ENCODE measurements at places on chromosomes 7 and 10. TPM values are rescaled to one million over a fixed set of nuclear protein-coding genes. Genes with fewer than 3 reads are reported as not detected.

DNA sequence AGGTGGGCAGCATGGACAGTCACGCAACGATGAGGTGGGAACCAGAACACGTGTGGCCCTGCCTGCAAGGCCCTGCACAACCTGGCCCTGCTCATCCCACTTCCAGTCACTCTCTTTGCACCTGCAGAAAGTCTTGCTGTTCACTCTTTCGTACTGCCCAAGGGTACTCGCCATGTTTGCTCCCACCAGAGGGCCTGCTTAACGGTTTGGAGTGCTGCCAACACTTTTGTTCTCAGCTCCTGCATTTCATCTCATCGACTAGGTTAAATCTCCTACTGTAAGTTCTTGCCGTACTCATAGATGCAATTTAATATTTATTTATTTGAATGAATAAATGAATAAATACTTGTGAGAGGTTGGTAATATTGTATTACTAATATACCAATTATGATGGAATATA, 315.3 kb downstream of the SDK1 start:
- DNase-seq: no peak

DNA sequence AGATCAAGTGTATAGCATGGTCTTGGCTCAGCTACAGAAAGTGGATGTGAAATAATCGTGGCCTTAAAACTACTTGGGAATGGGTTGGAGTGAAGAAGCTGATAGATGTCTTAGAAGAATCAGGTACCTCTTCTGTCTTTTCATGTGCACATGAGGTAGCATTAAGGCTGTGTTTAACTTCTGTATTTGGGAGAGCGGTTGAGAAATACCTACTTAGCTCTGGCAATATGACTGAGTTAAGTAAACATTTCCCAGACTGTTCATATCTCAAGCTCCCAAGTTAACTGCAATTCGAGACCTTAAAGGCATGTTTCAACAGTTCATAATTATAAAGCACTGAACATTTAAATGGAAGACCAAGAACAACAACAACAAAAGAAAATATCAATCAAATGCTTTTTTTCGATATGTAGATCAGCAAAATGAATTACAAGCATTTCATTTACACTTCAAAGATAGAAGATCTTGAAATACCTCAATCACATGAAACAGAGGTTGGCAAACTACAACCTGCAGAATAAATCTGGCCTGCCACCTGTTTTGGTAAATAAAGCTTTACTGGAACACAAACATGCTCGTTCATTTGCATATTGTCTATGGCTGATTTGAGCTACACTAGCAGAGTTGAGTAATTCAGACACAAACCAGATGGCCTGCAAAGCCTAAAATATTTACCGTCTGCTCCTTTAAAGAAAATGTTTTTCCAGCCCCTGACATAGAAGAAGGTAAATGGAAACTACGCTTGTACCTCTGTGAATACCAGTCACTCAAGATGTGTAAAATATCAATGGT, 337.1 kb upstream of the GLI3 start:
- no peak for DNase-seq

DNA sequence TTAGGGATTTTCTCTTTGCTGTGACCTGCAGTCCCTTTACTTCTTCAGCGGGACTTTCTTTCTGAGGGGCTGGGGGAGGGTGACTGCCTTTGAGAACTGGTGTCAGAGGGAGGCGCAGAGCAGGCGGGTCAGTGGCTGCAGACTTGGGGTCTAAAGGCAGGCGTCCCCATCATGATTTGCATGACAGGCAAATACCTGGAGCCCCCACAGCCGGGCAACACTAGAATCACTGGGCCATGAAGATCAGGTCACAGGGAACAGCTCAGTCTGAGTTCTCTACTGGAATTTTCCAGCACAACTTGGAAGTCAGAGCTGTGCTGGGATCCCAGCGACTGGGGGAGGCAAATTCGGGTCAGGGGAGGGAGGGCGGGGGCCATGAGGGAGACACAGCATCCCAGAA, 29.2 kb upstream of the PITRM1 start:
- DNase-seq: no peak

DNA sequence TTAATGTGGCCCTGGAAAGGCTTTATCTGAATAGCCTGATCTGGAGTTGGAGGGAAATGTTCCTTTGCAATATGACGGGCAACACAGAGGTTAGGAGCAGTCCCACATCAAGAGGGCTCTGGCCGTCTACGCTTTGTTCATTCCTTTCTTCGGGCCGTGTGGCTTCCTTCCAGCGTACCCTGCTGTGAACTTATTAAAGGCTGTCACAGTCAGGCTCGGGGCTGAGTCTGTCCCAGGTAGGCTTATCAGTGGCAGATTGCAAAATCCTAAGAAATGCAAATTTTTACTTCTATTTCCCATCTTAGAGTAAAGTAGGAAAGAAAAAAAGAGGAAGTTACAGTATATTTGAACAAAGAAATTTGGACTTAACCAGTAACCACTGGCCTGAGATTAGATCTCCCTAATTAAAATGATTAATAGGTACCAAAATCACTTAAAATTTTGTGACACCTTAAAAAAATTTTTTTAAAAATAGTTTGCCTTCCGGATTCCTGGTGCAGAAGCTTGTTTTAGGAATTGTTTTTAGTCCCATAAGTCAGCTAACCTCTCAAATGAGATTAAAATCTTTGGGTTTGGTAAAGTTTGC, 453.1 kb upstream of the MKI67 start:
- no peak for DNase-seq

DNA sequence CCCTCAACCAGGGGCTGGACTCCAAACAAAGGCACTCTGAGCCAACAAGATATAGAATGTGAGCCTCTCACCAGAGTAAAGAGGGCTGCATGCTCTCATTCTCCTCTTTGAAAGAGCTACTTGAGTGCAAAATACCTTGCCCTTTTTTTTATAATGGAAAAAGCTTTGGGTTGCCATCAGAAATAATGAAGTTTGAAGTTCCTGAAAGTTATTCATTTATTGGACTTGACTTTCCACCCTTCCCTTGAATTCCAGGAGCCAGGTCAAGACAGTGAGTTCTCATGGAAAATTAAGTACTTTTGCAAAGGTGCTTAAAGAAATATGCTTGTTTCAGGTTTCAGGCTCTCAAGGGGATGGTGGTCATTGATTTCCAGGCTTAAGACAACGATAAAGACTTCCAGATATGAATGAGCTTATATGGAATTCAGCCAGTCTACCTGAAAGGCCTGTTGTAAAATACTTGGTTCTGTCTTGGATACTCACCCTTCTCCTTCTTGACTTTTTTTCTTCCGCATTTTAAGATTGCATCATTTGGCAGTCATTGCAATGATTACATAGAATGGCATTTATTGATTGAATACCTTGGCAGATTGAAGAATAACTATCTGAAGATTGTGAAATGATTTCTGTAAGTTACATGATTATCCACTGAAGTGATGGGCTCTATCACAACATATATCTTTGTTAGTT, 696.4 kb downstream of the INHBA start:
- DNase-seq: no peak

- DNase-seq: no peak
Observed at GRCh38 chr10:128781637-128782036, 655.4 kb upstream of the MKI67 start.

- DNase-seq: no peak
Observed at GRCh38 chr7:96426685-96427084, 104.8 kb upstream of the SLC25A13 start.

DNA sequence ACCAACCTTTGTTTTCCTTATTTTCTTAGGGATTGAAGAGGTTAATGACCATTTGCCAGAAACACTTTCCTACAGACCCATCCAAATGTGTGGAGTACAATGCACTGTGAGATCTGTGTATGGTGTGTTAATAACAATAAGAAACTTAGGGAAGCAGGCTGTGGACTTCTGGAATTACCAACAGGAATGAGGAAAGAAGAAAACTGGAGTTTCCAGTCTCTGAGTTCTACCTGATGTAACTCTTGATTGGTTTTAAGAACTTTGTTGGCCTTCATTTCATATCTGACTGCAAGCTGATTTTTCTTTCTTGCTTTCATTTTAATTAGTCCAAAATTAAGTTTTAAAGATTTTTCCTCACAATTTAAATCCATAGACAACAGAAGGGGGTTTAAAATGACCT, 43.5 kb downstream of the PRPF18 start:
- DNase-seq: no peak

DNA sequence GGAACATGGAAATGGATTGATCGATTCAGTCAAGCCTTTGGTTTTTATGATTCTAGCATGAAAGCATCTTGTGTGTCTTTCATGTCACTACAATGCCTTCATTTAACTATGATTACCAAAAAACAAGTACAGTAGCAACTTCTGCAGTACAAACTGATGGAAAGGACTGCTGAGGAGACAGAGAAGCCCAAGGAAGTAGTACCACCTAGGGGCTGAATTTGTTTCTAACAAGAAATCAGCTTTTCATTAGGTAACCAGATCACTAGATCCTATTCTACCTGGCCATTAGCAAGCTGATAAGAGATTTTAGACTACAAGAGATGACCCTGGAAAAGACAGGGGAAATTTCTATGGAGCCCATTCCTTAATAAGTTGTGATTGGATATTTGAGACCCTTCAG, 3.2 kb upstream of the IFIT1 start:
- DNase-seq: no peak

DNA sequence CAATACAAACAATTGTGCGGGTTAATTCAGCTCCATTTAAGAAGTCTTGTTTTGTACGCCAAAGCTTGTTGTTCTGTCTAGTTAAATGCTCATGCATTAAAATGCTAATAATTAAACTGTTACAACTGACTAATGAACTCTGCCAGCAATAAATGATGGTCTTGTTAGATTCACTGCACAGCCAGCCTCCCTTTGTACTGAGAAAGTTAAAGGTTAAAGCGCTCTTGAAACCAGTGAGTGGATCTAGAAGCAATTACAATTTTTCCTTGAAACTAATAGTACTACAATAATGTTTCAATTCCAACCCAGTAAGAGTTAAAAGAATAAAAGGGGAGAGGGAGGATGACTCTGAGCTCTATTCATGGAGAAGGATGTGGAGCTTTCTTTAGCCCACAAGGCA, 233.0 kb downstream of the EMX2 start:
- DNase-seq: no peak

GRCh38 chr10:114332301-114333192, 71.8 kb downstream of the AFAP1L2 start:
- no peak for DNase-seq

DNA sequence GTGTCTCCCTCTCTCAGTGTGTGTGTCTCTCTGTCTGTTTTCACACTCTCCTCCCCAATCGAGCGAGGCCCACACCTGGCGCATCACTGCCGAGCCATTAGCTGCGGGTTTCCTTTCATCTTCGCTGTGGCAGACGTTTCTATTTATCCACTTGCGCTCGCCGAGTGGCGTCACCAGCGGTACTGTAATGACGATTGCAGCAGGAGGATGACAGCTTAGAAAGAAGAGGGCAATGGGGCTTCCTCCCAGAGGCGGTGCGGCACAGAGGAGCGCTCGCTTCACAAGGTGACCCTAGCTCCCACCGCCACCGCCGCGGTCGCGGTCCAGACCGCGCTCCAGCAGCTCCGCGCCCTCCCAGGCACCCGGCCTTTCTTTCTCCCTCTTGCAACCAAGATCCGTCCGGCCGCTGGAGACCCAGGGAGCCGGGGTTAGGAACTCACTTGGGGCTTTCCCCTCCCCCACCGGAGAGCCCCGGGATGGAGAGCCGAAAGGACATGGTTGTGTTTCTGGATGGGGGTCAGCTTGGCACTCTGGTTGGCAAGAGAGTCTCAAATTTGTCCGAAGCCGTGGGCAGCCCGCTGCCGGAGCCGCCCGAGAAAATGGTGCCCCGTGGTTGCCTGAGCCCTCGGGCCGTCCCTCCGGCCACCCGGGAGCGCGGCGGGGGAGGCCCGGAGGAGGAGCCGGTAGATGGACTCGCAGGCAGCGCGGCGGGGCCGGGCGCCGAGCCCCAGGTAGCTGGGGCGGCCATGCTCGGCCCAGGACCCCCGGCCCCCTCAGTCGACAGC, at the start of gene EVX1:
Gene EVX1 (plus strand): TSS at position 248 of the 785 bp plus-strand sequence. CDS start 229 bp downstream, at position 477.
- no peak for DNase-seq

DNA sequence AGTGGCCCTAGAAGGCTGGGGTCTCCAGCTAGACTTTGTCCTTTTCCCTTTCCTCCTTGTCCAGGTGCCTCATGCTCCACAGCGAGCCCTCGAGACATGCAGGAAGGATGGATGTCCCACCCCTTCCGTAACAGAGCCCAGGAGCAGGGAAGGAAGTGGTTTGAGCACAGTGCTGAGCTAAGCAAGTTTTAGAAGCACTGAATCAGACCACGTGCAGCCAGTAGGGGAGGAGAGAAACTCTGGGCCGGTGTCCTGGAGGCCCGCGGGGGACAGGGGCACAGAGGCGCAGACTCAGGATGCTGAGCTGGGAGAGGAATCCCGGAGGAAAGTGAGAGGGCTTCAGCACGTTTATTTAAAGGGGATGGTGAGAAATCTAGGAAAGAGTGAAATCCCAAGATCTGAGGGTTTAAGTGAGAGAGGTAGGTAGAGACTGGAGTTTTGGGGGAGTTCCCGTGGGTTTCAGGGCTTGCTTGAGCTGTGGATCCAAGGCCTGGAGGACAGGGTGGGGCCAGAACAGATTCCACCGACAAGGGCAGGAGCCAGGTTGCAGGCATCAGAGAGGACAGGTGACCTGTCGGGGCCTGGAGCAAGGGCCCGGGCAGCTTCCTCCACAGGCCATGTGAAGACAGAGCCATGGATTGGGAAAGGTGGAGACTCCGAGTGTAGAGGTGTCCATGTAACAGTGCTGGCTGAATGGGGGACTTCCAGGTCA, 4.4 kb upstream of the IRF5 start:
- DNase-seq: no peak

- DNase-seq: no peak
Observed at GRCh38 chr7:47367369-47367768, 214.5 kb downstream of the TNS3 start.

DNA sequence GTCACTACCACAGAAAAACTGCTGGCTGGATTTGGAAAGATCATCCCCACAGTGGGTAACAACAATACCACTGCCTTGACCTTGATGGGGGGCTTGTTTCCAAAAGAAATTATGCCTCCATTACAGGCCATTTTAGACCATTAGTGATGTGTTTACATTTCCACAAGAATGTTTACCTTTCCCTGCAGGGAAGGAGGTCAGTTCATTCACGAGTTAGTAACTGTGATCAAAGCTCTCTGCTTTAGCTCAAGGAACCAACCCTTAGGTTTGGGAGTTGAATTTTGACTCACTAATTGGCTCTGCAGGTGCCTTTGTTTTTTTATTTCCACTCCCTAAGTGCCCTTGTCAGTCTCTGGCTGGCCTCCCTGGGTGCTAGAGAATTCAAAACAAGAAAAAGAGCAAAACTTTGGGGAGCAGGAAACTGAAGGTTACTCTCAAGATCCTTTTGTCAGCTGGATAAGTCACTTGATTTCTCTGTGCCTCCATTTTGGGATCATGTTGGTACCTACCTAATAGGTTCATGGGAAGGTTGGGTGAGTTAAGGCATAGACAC, 41.1 kb upstream of the NUPR2 start:
- no peak for DNase-seq

ATG9B gene
- 0.13 TPM for total RNA-seq

ITGA8 gene
- total RNA-seq: 2.5 TPM

NYAP1 gene
- 0.22 TPM for total RNA-seq

CHN2 gene
- total RNA-seq: 33.6 TPM

CYP3A4 gene
- not detected for total RNA-seq

SLC29A3 gene
- 1.6 TPM for total RNA-seq

GIMAP5 gene
- 6.6 TPM for total RNA-seq

ZNF777 gene
- total RNA-seq: 7.6 TPM

A1CF gene
- not detected for total RNA-seq

KCNH2 gene
- 61.9 TPM for total RNA-seq
